ENCODE measurements at places on chromosomes 12 and 14.

GRCh38 chr12:50102646-50103309 is 1.0 kb upstream of the GPD1 start:
- DNase-seq, result no peak

DNA sequence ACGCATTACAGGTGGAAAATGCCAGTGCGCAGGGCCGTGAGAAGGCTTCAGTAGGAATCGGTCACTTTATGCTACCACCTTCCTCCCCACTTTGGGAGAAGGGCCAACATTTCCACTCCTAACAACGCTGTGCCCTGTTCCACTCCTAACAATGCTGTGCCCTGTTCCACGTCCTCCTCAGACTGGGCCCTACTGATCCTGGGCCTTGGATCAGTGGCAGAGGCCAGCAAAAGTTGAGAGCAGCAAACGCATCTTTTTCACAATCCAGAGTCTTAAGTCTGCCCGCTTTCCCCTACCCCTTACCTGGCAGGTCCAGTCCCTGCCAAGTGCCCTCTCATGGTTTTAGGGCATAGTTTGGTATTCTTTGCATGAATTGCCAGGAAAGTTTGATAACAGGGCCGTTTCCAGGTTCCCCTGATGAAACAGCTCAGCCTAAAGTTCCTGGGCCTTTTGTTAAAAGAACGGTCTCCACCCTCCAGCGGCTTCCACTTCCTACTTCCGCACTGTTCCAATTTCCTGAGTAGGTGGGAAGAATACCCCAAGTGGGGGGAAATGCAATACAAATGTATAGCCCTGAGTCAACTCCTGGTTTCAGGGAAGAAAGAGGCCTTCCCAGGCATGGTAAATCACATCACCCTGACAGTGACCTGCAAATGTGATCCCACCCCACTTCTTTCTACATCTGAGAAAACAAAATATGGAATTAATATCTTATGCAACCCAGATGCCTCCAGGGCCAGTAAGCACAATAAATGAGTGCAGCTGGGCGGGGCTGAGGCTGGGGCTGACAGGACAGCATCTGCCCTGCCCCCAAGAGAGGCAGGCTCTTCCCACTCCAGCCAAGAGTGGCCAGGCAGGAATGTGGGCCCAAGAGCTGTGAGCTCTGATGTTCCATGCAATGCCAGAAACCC is 15.0 kb downstream of the KCTD10 start:
- DNase-seq, result no peak

- no peak for DNase-seq
Measured at GRCh38 chr14:92865674-92866073, 57.3 kb upstream of the CHGA start.

GRCh38 chr12:14776236-14776961 is 26.9 kb downstream of the WBP11 start:
- no peak for DNase-seq

DNA sequence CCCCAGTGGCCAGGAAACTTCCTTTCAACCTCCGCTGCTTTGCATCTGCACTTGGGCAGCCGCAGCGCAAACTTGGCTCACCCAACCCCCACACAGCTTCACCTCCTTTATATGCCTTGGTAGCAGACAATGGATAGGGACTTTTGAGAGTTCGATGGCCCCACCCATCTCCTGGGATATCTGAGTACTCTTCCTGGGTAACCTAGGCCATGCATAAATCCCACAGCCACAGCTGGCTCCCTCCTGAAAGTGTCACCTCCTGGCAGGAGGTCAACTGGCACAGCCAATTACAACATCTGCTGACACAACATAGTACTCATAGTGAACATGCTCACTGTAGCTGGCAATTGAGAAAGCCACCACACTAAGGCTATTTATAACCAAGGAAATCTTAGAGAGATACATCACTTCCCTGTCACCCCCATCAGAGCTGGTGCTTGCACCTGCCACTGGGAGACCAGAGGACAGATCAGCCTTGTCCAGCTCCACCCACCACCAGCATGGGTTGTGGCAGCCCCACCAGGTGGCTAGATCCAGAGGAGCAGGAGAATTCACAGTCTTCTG is 410.0 kb downstream of the SYT1 start:
- DNase-seq, result no peak

DNA sequence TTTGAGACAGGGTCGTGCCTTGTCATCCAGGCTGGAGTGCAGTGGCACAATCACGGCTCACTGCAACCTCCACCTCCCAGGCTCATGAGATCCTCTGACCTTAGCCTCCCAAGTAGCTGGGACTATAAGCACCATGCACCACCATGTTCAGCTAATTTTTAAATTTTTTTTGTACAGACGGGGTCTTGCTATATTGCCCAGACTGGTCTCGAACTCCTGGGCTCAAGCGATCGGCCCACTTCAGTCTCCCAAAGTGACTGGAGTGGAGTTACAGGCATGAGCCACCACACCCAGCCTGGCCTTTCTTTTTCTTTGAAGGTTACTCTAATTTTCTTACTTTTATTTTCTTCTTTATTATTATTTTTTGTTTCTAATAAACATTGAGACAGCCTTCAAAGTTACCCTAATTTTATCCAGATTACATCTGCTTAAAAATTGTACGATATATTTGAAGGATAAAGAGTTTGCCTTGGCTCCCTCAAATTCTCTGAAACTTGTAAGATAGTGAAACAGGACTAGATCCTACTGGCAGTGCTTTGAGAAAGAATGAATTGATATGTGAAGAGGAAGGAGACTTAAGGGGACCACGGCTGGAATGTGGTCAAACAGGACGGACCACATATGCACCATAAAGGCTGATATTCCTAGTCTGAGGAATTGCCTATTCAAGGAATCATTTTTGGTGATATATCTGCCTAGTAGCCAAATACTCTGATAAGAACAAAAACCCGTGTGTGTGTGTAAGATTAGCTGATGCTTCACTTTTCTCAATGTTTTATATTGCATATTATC is 14.1 kb upstream of the SINHCAF start:
- DNase-seq, result no peak

DNA sequence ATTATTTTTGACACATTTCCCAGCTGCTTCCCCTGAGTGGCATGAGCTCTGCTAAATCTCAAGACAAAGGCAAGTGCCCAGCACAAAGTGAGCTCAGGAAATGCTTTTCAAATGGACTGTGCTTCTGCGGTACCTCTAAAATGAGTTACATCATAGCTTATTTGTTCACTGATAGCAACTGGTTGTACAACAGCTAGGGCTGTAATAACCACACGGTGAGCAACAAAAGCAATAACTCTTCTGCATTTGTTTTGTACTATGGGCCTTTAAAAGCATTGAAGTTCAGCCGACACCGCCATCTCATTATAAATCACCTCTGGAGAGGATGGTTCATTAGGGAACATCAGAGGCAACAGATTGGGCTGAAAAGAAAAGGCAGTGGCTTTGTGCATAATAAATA is 475.0 kb downstream of the GLT1D1 start:
- DNase-seq, result no peak

- no peak for DNase-seq
Measured at GRCh38 chr14:38184132-38184531, 23.6 kb upstream of the SSTR1 start.

DNA sequence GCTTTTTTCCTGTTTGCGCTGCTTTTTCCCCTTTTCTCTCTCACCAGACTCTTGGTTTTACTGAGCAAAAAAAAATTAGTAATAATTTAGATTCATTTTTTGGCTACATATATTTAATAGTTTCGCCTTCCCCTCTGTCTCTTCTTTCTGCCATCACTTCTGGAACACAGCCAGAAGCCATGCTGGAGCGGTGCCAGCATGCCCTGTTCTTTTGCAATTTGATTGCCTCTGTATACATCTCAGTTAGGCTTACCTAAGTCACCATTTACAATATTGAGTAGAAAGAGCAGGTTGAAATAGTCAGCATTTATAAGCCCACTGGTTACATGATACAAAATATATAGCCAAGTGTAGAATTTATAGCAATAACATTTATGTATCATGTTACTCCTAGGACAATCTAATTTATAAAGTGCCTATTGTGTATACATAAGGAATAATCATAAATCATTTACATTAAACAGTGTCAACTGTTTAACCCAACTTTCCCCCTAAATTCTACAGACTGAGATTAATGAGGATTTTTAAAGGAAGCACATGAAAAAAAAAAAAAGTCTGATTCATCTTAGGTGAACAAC is 413.8 kb upstream of the SOX5 start:
- DNase-seq, result no peak

DNA sequence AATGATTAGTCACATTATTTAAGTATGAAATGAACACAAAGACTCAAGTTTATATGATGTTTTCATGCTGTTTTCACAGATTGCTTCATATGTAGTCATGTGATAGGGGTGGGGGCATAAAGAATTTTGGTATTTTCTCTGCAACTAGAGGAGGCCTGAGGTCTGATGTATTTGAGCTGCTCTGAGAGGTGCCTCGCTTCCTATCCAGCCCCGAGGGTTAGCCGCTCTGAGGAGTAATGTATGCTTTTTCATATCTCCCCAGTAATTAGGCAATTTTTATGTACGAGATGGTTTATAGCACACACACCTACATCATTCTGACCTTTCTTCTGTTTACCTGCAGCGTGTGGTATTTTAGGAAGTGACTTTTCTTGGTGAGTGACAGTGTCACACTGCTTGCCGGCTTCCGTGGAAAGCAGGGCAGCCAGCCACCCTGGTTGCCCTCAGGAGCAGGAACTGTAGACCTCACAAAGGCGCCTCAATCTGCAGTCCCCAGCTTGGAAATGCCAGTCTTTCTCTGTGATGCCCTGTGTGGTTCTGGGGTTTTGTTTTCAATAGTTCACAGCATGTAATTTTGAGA is 106.4 kb downstream of the VRK1 start:
- no peak for DNase-seq

DNA sequence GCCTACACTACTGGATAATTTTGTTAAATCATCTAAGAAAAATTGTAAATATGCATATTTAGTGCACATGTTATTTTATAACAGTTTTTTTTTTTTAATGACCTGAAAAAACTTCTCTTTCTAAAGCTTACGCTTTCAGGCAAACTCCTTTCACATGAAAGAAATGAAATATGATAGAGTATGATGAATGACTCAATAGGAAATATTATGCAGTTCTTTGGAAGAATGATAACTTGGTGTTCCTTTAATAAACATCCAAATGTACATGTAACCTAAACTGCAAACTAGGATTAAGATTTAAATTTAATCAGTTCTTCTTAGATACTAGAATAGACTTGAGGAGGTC is 136.6 kb downstream of the FGD4 start:
- no peak for DNase-seq

DNA sequence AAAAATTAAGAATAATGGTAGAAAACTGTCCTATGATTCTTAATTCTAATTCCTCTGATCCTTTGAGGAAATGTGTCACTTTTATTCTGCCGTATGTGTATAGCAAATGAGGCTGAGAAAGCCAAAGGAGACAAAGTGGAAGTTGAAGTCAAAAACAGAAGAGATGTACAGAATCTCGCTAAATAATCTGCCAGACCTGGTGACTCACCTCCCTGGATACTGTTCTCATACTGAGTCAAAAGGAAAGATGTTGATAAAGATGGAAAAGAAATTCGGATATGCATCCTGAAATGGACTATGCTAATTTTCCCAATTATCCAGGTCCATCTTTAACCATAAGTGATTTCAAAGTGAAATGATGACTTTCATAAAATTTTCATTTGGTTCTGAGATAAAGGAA is 92.5 kb downstream of the DUSP6 start:
- DNase-seq, result no peak

GRCh38 chr12:88897723-88898122 is 317.5 kb upstream of the KITLG start:
- no peak for DNase-seq

DNA sequence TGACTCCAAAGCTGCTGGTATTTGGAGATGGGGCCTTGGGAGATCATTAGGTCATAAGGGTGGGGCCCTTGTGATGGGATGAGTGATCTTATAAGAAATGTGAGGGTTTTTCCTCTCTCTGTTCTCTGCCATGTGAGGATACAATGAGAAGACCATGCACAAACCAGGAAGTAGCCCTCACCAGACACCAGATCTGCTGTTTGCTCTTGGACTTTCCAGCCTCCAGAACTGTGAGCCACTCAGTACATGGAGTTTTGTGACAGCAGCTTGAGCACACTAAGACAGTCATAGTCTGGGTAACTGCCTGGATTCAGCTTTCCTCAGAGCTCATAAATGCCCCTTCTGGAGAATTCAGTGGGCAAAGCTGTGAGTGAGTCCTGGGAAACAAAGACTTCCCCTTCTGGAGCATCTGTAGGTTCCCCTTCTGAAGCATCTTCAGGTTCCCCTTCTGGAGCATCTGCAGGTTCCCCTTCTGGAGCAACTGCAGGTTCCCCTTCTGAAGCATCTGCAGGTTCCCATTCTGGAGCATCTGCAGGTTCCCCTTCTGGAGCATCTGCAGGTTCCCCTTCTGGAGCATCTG is 11.0 kb upstream of the PPP4R3A start:
- no peak for DNase-seq

DNA sequence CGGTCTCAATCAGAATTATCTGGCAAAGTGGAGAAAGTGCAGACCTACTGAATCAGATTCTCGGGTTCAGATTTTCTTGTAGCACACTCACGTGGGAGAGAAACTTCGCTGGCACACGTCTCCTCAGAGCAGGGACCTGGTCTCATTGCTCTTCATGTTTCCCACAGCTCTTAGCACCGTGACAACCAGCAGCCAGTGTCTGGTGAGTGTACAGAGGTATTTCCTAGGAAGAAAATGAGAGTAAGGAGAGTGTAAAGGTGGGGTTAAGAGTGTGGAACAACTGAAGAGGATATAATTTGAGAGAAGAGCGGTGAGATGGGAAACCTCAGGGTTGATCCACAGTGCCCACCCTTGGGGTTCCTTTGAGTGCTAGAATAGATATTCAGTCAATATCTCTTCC is 89.2 kb downstream of the ARF6 start:
- DNase-seq, result no peak

GRCh38 chr14:74846168-74846567 is 29.8 kb downstream of the PROX2 start:
- DNase-seq, result no peak

GRCh38 chr14:101961011-101961721 is 3.2 kb upstream of the DYNC1H1 start:
- peak; percentile 87 for DNase-seq

DNA sequence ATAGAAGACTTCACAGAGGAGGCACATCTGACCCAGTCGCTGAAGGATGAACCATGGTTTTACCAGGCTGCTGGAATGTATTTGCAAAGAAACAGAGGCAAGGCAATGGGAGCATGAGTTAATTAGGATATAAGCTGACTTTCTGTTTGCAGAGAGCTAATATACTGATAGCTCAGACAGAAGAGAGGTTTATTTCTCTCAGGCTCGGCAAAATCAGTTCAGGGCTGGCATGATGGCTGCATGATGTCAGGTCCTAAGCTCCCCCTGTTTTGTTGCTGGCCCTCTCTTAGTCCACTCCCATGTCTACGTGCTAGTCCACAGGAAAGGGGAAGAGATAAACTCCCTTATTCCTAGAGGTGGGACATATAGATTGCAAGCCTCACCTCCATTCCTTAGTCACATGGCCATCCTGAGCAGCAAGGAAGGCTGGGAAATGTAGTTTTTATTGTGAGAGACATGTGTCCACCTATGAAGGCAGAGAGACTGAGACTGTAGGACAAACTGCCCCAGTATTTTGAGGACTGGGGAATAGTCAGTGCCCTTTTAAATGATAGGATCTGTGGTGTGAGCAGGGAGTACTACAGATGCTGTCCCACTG is 224.5 kb downstream of the VRK1 start:
- no peak for DNase-seq

- DNase-seq, result no peak
Measured at GRCh38 chr14:69803753-69804152, 6.7 kb upstream of the SLC10A1 start.

- no peak for DNase-seq
Measured at GRCh38 chr12:128817111-128818015, 6.4 kb downstream of the SLC15A4 start.
